ENCODE measurements at places on chromosomes 2 and 18.

GRCh38 chr2:66649006-66649405 lies 214.1 kb downstream of the MEIS1 start:
- DNase-seq: no peak

DNA sequence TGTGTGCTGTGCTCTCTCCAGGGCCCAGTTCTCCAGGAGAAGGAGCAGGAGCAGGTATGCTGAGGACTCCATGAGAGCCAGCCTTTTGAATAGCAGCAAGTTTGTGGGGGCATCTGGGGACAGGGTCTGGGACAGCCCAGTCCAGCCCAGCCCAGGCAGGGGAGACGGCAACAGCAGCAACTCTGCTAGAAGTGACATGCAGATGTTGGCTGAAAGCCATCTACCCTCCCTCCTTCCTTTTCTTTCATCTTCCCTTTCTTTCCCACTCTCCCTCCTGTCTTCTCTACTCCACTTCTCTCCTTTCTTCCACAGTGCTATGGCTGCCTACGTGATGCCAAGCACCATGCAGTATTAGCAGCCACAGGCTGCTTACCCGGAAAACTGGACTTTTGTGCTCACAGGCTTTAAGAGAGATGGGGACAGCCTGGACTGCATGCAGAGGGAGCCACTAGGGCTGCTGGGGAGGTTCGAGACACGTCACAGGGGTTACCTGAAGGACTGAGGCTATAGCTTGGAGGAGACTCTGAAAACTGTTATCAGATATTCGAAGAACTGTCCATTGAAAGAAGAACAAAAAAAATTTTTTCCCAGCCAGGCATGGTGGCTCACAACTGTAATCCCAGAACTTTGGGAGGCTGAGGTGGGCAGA lies 23.8 kb upstream of the YWHAQ start:
- no peak for DNase-seq

GRCh38 chr2:236579746-236580315 lies 10.2 kb downstream of the ACKR3 start:
- no peak for DNase-seq

DNA sequence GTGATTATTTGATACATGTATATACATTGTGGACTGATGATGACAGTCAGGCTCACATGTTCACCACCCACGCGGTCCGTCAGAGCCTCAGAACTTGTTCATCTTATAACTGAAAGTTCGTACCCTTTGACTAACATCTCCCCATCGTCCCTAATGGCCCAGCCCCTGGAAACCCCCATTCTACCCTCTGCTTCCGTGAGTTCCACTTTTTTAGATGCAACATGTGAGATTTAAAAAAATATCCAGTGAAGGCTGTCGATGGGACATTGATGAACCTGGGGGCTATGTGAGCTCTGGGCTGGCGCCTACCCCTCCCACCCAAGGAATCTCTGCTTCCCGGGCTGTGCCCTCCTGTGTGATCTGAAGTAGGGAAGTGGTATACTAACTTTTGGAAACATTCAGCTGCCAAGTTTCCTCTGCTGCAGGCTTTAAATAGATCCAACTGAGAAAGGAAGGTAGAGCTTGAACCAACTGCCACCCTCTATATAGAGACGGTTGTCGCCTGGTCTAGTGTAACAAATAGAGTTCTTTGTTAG lies 163.8 kb downstream of the FAM210A start:
- DNase-seq: peak; percentile 50

GRCh38 chr2:194104687-194105086 lies 1552.3 kb upstream of the SLC39A10 start:
- peak; percentile 82 for DNase-seq

- no peak for DNase-seq
These were observed 50.1 kb upstream of the HAAO start for GRCh38 chr2:42842466-42842865.

DNA sequence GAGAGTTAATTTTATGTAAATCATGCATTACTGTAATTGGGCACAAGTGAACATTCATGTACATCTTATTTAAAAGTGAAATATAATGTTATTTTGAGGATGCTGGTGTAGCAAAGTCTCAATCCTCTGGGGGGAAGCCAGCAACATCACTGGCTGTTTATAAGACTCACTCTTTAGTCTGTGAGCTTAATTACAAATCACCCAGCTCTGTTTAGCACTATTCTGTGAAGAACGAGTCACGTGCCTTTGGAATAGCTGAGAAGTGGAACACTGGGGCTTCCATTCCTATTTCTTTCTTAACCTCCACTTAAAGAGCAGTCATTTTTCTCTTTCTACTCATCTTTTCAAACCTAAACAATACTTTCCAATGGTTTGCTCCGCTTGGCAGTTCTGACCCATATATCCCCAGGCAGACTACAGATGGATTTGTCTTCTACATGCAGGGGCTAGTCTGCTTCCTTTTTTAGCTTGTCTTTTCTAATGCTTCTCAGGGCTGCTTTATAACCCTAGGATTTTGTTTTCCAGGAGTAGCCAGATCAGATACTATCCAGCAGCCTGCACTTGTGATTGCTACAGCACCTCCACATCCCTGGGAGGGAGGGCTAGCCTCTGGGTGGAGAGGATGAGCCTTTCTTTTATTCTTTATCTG lies 95.3 kb upstream of the CAVIN2 start:
- no peak for DNase-seq

DNA sequence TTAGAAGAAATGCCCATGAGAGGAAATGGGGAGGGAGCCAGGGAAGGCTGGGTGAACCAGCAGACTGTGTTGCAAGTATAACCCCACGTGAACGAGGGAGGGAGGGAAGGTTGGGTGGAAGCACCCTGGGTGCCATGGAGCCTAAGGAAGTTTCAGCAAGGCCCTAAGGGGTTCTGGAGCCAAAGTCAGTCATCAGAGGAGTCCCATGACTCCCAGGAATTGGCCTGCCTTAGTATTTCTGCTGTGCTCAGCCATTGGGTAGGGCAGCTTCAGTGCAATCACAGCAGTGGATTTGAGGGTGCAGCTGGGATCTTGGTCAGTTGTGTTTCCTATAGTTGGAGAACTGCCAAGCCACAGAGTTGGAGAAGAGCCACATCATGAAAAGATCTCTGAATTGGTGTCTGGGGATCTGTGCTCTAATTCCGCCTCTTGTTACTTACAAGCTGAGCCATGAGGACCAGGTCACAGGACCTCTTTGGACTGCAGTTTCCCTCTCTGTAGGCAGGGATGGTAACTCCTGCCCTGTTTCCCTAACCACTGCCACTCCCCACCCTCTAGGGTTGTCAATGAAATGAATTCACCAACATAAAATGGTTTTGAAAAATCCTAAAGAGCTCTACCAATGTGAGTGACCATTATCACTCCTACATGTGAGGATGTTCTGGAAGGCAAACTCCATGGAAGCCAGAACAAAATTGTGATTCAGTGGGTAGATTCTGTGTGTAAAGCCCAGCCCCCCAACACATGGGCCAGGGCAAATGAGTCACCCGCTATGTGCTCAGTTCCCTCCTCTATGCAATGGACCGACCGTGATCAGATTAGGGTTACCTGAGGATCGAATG lies 108.9 kb downstream of the CLIP4 start:
- DNase-seq: peak; percentile 57

DNA sequence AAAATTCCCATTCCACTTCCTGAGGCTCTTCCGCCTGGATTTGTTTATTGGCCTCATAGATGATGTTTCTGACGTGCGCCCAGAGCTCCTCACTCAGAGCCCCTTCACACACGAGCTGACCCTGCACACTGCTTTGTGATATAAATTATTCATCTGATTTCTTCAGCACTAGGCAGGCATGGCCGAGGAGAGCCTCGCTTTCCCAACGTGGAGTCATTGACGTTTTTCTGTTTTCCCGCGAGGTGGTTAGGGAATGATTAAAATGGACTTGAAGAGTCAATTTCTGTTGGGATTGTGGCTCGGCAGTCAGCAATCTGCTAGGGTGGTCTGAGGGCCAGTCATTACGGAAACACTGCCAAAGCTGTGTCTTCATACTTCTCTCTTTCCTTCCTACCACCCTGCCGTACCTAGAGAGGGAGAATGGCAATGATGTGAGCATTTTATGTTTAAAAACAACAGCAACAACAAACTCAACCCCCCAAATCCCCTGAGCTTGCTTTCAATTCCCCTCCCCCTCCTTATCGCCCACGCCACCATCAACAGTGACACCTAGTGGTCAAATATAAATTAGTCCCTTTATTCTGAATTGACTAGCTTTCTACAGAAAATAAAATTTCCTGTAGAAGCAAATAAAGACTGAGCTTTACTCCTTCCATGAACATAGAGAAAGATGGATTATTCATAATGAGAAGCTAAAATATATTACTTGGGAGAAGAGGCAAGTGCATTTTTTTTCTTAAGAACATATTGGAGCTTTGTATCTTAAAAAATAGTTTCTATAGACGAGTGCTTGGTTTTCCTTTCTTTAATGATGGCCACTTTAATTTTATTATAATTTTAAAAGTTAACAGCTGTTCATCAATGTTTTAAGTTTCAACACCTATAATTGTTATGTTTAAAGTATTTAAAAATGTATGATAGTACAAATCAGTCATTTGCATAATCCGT lies 285.1 kb downstream of the MTX2 start:
- peak; percentile 78 for DNase-seq

- DNase-seq: no peak
These were observed 5.3 kb upstream of the SNRNP27 start for GRCh38 chr2:69888451-69888850.

DNA sequence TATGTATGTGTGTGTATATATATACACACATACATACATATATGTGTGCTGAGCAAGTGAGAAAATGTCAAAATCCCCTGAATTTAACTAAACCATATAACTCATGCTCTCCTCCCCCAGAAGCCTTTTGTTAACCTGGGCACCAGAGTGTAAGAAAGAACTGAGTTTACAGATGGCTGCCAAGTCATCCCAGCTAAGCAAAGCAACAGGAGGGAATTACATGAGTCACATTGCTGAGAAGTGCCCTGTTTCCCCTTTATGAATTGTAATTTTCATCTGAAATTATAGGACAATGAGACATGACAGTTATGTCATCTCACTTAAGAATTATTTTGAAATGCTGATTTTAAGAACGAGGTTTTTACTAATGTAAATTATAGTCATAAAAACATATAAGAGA lies 29.9 kb downstream of the SCN7A start:
- DNase-seq: no peak

All from hematopoietic multipotent progenitor cell treated with erythropoietin and hydrocortisone succinate and interleukin-3 and kit ligand, for 4 days (in vitro differentiated cells).